ENCODE measurements at places on chromosomes 1 and 21.

DNA sequence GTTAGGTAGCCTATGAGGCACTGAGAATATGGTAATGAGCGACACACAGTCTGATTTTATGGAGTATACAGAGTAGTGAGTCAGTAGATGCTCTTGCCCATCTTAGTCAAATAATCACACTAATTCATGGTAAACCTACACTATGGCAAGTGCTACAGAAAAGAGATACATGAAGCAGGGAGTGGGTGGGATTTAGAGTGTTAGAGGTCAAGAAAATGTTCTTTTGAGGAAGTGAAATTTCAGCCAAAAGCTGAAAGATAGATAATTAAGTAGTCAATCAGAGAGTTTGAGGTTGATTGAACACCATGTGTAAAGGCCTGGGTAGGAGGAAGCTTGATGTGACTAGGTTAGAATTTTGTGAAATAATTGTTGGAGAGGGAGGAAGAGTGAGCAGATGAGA, 14.7 kb downstream of the MDM4 start:
- DNase-seq = no peak

DNA sequence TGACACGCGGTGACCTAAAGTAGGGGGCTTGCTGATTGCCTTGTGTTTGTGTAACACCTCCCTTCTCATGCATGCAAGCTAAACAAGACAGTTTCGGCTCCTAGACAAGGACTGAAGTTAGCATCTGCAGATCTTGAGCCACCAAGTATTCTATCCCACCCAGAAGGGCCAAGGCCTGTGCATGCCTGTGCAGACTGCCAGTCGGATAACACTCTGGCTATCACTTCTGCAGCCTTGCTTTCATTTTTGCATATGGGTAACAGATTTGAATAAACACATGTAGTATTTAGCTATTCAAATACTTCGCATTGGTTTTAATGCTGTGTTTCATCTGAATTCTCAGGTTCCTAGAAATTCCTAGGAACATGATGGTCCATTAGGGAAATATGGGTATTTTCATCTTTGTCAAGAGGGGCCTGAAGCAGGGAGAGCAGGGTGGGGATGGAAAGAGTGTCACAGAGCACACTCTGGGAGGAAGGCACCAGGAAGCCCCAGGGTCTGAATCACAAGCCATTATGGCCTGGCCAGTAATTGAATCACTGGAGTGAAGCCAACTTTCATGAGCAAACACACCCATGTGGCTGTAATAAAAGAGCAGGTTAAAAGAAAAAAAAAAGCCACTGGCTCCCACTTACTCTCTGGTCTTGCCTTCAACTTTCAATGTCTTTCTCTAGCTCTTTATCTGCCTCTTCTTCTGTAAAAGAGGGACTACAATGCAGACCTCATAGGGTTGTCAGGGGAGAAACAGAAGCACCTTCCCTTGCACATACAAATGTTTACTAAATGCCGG, 28.3 kb downstream of the GADD45A start:
- no peak for DNase-seq

DNA sequence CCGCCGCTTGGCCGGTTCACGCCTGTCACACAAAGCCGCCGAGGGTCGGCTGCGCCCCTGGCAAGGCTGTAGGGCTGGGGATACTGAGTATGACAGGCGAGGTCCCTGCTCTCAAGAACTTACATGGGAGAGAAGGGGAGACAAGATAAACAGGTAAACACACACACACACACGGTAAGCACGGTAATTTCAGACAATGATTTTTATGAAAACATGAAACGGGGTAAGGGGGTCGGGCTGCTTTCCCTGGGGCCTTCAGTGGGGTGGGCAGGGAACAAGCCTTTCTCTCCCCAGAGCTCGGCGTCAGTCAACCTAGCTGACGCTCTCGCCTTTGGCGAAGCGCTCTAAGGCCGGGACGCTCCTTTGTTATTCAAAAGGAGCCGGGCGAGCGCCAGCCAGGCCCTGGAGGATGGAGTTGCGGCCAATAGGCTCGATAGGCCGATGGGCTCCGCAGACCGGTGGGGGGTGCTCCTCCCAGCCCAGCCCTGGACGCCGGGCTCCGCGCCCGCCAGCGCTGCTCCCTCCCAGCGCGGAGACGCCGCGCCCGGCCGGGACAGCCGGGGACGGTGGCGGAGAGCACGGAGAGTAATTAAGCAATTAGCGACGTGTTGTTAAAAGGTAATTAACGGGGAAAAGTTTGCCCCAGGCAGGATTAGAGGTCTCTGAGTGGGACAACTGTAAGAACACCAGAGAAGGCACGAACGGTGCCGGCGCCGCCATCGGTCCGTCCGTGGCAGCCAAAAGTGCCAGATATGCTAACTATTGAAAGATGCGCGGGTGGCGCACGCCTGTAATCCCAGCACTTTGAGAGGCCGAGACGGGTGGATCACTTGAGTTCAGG, 950 bp upstream of the INKA2 start:
- DNase-seq = no peak

- no peak for DNase-seq
Observed at GRCh38 chr1:55095095-55095494, 55.7 kb downstream of the PCSK9 start.

- DNase-seq = no peak
Observed at GRCh38 chr1:156165083-156165482, 11.7 kb downstream of the SEMA4A start.

DNA sequence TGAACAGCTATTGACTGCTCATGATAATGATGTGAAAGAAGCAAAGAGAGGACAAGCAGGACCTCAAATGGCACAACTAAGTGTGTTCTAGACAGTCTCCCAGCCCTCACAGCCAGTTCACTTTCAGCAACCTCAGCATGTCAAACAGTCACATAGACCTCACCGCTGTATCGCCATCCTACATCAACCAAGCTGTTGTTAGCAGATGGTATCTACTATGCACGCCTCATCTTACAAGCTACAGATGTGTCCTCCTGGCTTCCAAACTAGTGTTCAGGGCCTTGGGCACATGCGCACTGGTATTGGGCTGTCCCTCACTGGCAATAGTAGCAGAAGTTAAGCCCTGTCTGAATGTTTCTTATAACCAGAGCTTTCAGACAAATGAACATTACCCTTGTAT, 28.4 kb downstream of the EVI5 start:
- no peak for DNase-seq

- DNase-seq = no peak
Observed at GRCh38 chr1:185104083-185104482, 52.7 kb downstream of the TRMT1L start.

DNA sequence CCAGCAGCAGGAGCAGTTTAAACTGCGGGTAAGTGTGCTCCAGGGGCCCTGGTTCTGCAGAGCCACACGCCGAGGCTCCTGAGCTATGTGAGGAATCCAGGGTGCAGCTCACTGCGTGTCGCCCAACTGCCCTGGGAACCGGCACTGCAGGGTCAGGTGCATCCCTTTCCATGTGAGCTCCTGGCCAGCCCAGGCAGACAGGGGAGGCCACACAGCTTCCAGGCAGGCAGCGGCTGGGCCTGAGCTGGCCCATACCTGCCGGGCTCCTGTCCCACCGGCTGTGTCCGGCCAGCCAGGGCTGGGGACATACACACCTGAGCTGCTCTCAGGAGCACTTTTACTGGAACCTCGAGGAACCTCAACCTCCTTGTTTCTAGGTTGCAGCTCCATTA, 18.6 kb upstream of the COL18A1 start:
- no peak for DNase-seq

GRCh38 chr1:223670458-223671159, 5.1 kb upstream of the CAPN8 start:
- DNase-seq = no peak

DNA sequence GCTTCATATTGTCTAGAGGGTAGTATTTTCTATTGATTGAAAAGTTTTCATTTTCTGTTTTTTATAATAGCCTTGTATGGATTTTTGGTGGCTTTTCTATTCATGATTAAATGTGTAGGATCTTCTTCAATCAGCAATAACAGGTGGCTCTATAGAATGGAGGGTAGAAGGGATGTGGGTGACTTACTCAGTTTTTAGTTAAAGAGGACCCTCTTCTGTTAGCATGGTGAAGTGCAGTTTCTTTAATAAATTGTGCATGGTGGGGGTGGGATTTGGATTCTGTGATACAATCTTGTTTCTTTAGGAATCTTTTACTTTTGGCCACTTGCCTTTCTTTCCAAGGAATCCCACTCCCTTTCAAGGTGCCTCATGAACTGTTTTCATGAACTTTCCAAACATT, 64.7 kb downstream of the SLC35A3 start:
- no peak for DNase-seq

- DNase-seq = no peak
Observed at GRCh38 chr1:214946615-214947014, 135.9 kb upstream of the KCNK2 start.

- DNase-seq = no peak
Observed at GRCh38 chr1:93623875-93624274, 57.8 kb downstream of the BCAR3 start.

- no peak for DNase-seq
Observed at GRCh38 chr1:186768906-186769305, 59.8 kb upstream of the PLA2G4A start.

DNA sequence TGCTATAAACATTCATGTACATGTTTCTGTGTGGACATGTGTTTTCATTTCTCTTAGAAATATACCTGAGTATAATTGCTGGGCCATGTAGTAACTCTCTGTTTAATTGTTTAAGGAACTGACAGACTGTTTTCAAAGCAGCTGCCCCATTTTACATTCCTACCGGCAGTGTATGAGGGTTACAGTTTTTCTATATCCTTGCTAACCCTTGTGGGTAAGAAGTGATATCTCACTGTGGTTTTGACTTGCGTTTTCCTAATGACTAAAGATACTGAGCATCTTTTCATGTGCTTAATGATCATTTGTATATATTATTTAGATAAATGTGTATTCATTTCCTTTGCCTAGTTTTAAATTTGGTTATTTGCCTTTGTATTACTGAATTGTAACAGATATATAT, 81.7 kb downstream of the DNM3 start:
- no peak for DNase-seq

- no peak for DNase-seq
Observed at GRCh38 chr1:109980324-109981003, 4.1 kb upstream of the AHCYL1 start.

- no peak for DNase-seq
Observed at GRCh38 chr1:36284517-36284916, 21.7 kb upstream of the SH3D21 start.

DNA sequence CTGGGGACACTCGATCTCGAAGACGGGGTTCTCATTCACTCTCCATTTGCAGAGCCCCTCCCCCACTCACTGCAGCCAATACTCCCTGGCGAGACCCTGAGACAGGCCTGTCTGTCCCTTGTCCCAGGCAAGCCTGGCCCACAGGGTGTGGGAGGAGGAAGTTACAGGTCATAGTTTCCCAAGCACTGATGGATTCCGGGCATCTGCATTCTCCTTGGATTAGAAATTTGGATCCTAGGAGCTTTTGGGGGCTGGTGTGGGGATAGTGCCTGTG, 11.3 kb downstream of the WNT3A start:
- no peak for DNase-seq

- no peak for DNase-seq
Observed at GRCh38 chr1:58657082-58657481, 42.8 kb downstream of the MYSM1 start.

DNA sequence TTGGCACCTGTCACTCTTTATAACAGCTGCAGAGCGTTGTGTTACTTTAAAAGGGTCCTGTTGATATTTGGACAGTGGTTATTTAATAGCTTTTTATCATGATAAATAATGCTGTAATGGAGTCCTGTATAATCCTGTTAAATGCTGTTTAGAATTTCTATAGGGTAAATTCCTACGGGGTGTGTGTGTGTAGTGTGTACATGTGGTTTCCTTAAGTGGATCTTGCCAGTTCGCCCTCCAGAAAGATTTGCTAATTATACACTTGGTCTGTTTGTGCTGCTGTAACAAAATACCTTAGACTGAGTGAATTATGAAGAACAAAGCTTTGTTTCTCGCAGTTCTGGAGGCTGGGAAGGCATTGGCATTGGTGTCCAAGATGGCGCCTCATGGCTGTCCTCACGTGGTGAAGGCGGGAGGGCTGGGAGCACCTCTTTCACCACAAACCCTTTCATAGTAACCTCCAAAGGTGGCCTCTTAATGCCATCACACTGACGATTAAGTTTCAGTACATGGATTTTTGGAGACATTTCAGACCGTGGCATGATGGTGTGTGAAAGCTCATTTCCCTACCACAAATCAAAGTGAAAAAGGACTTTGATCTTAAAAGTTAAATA, 11.2 kb downstream of the PRMT2 start:
- DNase-seq = no peak

GRCh38 chr1:55670331-55671082, 455.3 kb upstream of the USP24 start:
- no peak for DNase-seq

- no peak for DNase-seq
Observed at GRCh38 chr1:200894712-200895442, at the start of gene INAVA. INAVA (plus strand) TSS chr1:200894900; CDS start chr1:200898401, 3,501 bp downstream.

DNA sequence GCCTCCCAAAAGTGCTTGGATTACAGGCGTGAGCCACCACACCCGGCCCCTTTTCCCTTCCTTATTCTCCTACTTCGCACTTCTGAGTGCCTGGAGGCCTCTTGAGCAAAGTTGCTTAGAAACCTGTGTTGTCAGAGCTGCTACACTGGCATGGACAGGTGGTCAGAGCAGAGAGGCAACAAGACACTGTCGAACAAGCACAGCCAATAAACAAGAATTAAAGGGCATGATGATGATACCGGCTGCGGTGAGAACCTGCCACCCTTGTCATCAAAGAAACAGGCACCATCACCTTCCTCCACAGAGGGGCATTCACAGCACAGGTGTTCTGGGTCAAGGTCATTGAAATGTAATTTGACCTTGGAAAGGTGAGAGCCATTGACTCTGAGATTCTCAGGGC, 23.3 kb downstream of the STUM start:
- no peak for DNase-seq

DNA sequence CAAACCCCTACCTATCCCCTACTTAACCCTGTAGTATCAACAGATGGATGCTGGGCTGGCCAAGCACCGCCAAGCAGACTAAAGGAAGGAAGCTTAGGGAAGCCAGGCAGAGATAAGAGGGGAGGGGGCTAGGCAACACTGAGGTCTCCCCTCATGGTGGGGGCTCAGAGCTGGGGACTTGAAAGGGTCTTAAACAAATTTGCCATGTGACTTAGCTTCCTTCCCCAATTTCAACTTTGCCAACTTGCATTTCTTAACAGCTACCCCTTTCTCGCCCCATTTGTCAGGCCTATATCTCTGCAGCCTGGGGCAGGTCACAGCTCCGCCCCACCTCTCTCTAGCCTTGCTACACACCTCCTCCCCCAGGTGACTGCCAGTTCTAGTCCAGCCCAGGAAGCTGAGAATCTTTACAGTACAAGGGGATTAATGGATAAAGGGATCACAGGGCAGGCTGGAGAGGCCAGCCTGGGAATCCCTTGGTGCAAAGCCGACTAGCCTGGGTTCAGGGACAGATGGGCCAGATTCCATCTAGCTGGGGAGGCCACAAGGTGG, 3.4 kb downstream of the KIF21B start:
- DNase-seq = no peak

GRCh38 chr1:41364442-41365319, 3.4 kb downstream of the FOXO6 start:
- DNase-seq = no peak

GRCh38 chr1:169949139-169949538, 55.4 kb upstream of the SCYL3 start:
- no peak for DNase-seq

Data from effector CD4-positive, alpha-beta T cell (primary cell).